ENCODE measurements at places on chromosomes 13 and 19. TPM values are rescaled to one million over a fixed set of nuclear protein-coding genes. Genes with fewer than 3 reads are reported as not detected.

GRCh38 chr13:44730099-44730498 is 154.0 kb upstream of the TSC22D1 start:
- no peak for DNase-seq

DNA sequence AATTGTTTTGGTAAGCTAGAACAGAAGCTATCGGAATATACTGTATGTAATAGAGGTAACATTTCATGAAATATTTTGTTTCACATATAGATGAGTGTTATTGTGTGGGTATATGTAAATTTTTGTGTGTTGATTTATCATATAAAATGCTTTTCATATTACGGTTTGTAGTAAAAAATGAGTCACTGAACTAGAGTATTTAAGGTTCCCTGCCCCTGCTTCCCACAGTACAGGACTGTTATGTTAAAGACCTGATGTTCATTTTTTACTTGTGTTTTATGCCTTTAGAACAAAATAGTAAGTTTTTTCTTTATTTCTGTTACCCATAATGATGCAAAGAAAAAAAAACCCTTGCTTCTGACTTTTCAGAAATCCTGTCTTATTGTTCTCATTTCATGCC is 243.4 kb downstream of the ENOX1 start:
- no peak for DNase-seq

DNA sequence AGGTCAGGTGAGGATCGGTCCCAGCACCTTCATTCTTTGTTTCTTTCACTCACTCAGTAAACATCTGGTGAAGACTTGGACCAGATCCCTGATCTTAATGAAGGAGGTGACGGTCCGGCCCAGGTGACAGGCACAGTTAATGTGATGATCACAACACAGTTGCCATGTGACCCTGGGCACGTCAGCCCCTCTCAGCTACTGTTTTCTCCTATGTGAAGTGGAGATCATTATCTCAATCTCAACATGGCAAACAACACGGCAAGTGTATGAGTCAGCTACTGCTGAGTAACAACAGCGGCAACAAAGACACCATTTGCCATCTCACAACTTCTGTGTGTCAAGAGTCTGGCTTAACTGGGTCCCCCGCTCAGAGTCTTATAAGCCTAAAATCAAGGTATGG is 74.6 kb downstream of the GNG7 start:
- no peak for DNase-seq

DNA sequence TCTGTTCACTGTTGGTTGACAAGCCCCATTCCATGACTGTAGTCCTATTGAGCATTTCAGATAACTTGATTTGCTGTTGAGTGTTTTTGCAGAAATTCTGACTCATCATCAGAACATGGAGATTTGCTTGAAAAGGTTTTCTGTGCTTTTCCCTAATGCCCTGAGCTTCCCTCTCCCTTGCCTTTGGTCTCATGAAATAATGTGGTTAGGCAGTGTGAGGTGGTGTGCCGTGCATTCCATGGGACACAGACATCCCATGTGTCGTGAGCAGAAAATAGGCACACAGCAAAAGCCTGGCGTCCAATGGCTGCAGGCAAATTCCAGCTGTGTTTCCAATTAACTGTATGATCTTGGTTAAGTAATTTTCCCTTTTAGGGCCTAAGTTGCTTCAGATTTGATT is 197.4 kb downstream of the DLEU7 start:
- no peak for DNase-seq

- DNase-seq: no peak
These were observed 25.6 kb downstream of the URI1 start for GRCh38 chr19:29967623-29968022.

The ZNF667 gene
- 0.63 TPM for total RNA-seq

- DNase-seq: no peak
These were observed 97.5 kb downstream of the TNFRSF19 start for GRCh38 chr13:23667750-23668149.

The PNKP gene
- total RNA-seq: 33.7 TPM

- peak; percentile 87 for DNase-seq
These were observed 3.1 kb downstream of the BCAT2 start for GRCh38 chr19:48807590-48808308.

The TYROBP gene
- total RNA-seq: 20.2 TPM

DNA sequence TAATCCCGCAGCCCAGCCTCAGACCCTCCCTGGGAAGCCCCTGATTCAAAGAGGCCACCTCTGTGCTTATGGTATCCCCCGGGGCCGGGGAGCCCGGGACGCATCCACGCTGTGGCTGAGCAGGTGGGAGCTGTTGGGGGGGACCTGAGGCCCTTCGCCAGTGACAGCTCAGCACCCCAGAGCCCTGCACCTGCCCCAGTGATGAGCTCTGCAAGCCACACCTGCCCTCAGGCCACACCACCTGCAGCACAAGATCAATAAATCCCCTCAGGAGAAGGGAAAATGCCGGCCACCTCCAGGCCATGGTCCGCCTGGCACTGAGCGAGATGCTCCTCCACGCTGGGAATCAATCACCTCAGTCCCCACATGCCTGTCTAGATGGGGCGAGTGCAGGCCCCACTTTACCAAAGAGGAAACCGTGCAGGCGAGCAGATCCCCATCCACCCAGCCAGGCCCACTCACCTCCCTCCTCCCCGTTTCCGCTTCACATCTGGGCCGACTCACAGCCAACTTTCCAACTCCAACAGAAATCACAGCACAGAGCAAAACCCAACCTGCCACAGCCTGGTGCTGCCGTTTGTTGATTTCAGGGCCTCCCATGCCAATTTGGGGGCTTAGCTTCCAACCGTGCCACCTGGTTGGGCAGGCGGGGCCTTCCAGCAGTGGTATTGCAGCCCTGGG is 12.8 kb downstream of the MOB3A start:
- no peak for DNase-seq

The TICAM1 gene
- 11.1 TPM for total RNA-seq

DNA sequence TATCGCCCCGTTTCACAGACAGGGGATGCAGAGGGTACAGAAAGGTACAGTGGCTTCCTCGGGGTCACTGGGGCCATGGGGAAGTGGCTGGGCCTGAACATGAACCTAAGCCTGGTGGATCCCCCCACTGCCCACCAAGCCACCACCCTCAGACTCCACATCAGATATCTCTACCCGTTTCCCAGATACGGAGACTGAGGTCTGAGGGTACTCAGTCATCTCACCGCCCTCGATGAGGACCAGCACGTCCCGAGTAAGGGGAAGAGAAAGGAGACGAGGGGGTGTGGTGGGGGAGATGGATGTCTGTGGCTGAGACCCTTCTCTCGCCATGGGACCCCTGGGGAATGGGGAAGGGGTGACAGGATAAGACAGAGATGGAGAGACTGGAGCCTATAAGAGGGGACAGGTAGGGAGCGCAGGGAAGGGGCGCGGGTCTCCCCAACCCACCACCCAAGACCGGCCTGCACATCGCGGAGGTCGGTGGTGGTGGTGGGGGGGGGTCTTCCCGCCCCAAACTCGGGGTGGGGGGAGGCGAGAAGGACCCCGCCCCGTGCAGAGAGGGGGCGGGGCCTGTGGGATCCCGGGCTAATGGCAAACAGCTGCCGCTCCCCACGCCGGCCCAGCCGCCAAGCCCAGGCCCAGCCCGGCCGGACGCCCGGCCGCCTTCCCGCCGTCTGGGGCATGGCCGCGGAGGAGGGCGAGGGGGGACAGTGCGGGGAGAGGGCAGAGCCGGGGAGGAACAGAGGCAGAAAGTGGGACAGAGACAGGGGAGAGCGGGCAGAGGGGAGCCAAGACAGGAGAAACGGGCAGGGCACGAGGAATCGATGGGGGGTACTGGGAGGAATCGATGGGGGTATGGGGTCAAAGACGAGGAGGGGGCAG is 698 bp downstream of the KANK2 start:
- peak; percentile 63 for DNase-seq

DNA sequence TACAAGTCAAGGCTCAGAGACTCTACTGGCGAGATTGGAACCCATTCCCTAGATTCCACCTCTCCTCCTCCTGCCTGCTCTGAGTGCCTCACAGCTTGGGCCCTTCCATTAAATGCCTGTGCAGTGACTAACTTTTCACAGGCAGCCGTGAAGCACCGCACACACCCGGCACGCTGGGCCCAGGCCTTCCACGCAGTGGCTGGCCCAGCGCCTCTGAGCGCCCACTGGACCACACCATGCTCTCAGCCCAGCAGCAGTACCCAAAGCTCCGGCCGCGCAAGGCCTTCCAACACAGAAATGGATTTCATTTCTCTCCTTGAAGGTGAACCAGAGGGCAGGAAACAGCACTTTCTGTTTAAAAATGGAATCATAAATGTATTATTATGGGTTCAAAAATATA is 26.0 kb downstream of the RAB20 start:
- no peak for DNase-seq

DNA sequence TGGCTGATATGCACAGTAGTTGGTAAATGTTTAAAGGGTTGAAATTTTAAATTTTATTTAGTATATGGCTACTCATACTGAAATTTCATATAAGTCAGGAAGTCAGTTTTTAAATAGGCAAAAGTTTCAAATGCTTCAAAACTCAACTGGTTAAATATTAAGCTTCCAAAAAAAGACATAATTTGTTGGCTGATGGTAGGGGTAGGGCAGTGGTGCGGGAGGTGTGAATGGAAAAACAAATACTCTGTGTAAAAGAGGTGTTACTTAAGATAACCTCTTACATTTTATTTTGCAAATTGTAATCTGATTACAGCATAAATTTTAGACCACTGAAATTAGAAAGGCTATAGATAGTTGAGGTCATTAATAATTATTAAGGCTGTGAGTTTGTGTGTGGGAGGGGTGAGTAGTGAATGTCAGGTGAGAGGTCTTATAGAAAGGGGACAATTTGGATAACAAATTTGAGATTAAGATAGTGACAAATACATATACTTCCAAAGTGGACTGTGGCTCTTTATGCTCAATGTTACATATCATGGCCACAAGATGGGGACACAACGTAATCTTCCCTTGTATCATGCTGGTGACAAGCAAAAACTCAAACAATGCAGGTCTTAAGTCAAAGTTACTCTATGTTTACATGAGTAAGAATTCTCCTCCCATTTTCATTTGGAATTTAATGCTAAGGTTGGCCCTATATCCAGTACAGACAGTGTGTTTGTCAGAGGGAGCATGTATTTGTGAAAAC is 36.6 kb upstream of the OXGR1 start:
- no peak for DNase-seq

The PLIN5 gene
- 136 TPM for total RNA-seq

The KCNN1 gene
- total RNA-seq: not detected

- no peak for DNase-seq
These were observed 1546.2 kb downstream of the OLFM4 start for GRCh38 chr13:54574791-54575190.

GRCh38 chr19:34556488-34556887 is 74.9 kb downstream of the WTIP start:
- DNase-seq: no peak

The ZNF415 gene
- total RNA-seq: 0.83 TPM

DNA sequence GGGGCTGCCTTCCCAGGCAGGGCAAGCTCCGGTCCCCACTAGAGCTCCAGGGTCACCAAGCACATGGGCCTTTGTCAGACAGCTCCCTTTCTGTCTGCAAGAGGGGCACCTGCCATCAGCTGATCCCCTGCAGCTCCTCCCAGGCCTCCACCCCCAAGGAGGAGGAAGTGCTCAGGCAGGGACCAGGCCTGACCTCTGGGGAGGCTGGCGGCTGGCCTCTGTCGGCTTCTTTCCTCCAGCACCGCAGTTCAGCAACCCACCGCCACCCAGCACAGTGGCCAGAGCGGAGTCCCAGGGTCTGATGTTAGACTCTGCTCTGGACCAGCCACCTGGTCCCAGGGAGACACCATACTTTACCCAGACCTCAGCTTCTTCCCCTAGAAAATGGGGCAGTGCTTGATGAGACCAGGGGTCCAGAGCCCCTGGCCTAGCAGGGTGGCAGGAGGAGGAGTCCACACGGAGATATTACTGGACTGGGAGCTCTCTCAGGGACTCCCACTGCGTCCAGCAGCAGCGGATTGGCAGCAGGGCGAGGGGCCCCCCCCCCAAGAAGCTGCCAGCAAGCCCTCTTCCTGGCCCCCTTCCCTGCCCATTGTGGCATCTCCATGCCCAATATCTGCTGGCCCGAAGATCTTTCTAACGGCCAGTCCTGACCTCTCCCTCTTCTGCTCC is 24.1 kb downstream of the NKPD1 start:
- DNase-seq: no peak

GRCh38 chr13:43088093-43088511 is 64.7 kb downstream of the DNAJC15 start:
- no peak for DNase-seq
